ENCODE measurements at places on chromosomes 6 and 20.

DNA sequence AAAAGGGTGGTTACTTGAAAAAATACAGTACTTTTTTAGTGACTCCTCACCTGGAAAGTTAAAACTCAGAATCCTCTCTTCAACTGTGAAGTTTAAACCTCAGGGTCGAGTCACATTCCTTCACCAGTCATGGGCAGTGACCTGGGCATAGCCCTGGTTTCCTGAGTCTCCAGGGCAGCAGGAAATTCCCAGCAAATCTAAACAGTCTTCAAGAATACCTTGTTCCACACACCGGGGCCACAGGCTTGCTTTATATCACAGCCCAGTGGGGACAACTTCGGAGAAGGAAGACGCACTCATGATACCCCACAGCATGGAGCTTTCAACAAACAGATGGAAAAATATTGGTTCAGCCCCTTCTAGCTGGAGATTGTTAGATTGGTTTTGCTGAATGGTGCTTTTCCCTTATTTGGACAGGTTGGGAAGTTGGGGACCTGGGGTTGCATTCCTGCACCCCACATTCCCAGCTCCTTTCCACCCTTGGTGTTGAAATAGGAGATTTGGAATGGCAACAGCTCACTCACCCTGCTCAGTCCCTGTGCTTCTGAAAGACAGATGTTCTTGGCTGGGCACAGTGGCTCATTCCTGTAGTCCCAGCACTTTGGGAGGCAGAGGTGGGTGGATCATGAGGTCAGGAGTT lies 113.0 kb upstream of the TMEM170B start:
- DNase-seq: peak; percentile 84

- DNase-seq: peak; percentile 25
Observed at GRCh38 chr6:45566882-45567281, 189.1 kb upstream of the SUPT3H start.

DNA sequence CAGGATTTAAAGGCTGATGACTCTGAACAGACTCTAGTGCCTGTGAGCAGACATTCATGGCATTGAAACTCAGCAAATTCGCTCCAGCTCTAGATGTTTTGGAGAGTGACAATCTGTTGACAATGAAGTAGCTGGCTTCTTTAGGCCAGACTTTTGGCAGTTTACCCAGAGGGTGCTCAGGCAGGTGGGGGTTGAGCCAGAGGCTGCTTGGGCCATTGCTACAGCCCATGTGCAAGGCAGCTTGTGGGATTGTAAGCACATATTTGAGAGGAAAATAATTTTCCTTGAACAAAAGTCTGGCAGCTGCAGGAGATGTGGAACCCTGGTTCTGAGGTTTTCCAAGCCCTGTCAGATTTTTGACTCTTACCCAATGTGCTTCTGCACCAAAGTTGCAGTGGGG lies 311.6 kb downstream of the CDC5L start:
- DNase-seq: no peak

DNA sequence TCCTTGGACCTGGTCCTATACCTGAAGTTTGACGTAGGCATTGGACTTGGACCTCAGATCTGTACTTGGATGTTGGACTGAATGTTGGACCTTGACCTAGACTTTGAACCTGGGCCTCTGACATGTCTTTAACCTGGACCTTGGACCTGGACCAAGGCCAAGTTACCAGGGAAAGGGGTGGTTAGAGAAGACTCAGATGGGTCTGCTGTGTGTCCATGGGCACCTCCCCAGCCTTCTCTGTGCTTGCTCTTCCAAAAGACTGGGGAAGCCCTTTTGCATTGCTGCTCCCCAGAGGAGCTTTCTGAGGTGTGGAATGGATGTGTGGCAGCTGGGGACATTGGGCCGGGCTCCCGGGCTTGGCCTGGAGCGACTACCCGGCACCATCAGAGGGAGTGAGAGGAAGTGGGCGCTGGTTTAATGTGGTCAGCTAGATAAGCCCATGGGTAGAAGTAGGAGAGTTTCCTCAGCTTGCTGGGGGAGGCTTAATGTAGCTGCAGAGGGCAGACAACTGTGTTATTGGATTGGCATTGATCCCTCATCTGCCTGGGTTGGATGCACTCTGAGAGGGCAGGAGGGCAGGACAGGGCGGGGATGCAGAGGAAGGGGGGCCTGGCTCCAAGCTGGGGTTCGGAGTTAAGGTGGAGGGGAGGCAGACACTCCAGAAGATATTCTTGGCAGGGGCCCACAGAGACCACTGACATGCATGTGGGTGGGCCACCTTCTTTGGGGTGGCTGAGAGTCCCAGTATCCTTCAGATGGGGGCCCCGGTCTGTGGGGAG lies 4.2 kb downstream of the SCRT2 start:
- DNase-seq: no peak

GRCh38 chr6:167933290-167933689 lies 64.2 kb upstream of the KIF25 start:
- DNase-seq: no peak

DNA sequence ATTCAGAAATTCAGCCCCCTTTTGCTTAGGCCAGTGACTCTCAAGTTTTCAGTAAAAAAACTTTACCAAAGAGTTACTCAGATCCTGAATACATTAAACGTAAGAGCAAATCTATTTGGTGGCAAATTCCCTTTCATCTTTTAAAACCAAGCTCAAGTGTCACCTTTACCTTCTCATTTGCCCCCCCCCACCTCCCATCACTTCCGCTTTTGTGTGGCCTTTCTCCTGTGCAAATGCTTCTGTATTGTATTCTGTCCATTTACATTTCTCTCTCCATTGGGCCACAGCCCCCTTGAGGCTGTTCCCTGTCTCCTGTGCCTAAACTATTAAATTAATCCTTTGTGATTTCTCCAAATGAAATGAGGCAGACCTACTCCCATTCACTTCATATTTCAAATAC lies 1.9 kb downstream of the NOL7 start:
- DNase-seq: no peak

- DNase-seq: no peak
Observed at GRCh38 chr20:58084966-58085365, 143.5 kb downstream of the ANKRD60 start.

- no peak for DNase-seq
Observed at GRCh38 chr20:40463171-40463570, 225.9 kb downstream of the MAFB start.

GRCh38 chr6:77463308-77463860 lies at the start of gene HTR1B:
TSS of gene HTR1B (minus strand) at chr6:77463491. CDS start at chr6:77463403, 88 bp downstream.
- no peak for DNase-seq

GRCh38 chr20:2955257-2955970 lies 82.1 kb downstream of the PTPRA start:
- no peak for DNase-seq

DNA sequence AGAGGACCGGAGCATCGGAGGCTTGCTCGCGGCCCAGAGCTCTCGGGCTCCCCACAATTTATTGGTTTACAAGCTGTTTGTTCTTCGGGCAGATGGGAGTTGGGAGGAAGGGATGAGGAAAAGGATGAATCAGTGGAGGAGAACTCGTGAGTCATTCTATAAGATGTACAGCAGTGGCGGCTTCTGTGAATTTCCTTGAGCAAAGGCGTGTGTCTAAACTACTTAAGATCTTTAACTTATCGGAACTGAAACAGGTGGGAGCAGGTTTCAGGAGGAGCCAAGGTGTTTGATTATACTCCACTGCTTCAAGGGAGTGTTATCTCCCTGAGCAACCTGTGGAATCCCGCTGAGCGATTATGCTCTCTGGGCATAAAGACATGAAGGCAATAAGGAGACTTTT lies 50.5 kb upstream of the IBTK start:
- DNase-seq: no peak

DNA sequence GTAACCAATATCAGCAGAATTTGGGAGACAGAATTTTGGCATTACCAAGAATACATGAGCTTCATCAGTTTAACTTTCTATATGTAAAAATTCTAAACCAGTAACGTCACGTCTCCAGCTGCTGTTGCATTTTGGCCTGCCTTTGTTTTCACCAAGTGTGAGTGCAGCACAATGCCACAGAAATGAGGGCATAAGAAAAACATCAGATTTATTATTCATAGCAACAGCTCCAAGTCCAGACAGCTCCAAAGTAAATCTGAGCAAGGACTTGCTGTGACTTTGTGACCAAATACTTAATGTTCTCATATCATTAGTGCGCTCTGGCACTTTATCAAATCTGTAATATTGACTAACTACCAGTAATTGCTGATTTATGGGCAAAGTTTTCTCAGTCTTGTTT lies 11.0 kb upstream of the FBXL4 start:
- DNase-seq: no peak

DNA sequence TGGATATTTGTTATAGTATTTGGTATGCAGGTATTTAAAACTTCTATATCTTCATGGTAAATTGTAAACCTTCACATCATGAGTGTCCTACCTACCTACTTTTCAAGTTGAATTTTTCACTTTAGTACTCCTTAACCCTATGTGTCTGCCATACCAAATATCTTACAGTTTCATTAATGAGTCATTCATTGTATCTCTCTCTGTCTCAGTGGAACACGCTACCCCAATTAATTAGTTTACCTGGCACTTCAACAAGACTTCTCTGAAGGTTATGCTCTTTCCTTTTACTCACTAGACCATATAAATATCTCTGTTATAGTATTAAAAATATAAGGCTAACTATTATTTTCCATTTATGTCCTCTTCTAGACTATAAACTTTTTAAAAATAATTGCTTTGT lies 123.9 kb upstream of the GJE1 start:
- DNase-seq: no peak

DNA sequence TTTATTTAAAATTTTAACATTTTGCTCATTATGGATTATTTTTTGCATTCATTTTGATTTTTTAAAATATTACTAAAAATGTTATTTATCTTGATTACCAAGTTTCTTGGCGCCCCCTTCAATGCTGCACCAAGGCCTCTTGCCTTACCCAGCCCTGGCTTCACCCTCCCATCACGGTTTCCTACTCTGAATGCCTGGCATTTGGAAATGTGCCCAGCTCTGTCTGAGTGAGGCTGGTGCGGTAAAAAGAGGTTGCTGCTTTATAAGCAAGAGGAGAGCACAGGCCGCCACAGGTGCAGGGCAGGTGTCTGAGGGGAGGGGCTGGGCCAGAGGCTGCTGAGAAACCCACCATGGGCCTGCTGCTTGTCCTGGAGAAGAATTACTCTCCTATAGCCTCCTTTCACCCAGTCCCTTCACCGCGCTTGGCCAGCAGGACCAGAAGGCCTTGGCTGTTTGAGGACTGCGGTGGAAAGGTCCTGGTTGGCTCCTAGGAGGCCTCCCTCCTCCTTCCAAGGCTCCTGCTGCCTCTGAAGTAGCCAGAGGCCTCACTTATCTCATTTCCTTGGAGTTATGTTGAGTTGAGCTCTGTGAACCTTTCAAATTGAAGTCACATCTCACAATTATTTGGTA lies 62.6 kb downstream of the BANF2 start:
- no peak for DNase-seq

DNA sequence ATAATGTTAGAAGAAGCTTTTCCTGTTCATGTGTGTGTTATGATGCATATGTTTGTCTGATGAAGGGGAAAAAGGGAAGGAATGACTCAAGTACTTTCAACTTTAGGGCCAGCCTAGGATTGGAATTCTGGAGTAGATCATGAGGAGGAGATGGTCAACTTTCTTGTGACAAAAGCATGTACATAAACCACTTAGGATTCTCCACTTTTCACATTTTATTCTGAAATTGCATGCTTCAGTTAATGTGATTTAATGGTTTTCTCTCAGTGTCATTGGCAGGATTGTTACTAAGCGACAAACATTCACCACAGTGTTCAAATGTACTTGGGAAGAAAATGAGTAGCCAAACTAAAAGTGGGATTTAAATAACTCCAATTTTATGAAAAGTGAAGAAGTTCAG lies 80.1 kb downstream of the UTRN start:
- DNase-seq: no peak

DNA sequence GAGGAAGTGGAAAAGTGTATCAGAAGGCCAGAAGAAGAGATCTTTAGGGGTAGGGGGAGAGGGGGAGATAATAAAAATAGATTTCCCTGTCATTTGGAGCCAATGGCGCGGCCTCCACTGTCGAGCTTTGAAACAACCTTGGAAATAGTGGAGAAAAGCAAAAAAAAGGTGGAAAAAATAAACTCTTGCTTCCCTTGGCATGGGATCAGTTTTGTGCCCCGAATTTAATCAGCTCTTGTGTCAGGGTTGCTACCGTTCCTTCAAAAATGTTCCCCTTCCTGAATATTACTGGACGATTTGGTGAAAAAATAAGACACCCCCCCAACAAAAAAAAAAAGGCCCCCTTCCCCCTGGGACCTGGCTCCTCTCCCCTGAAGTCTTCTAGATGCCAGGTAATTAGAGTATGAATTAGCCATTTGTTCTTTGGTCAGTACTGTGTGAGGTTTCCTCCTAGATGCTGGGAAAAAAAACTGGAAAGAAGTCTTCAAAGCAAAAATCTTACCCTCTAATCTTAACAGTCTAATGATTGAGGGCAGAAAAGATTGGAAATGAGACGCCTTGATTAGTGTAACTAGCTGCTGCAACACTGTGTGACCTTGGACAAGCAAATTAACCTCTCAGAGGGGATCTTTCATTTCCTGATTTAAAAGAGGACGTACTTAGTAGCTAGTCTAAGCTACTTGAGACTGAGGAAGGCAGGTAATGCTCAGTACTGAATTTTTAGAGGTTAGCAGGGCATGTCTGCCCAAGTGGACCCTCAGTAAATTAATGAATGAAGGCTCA lies 872 bp upstream of the RBM39 start:
- DNase-seq: peak; percentile 29

All from ACHN (cell line).